ENCODE measurements at places on chromosomes 6 and 20.

- no peak for DNase-seq
These were observed 271.2 kb upstream of the PRDM1 start for GRCh38 chr6:105814745-105815536.

GRCh38 chr6:126372626-126373025 lies 32.7 kb downstream of the CENPW start:
- DNase-seq, result peak; percentile 24

DNA sequence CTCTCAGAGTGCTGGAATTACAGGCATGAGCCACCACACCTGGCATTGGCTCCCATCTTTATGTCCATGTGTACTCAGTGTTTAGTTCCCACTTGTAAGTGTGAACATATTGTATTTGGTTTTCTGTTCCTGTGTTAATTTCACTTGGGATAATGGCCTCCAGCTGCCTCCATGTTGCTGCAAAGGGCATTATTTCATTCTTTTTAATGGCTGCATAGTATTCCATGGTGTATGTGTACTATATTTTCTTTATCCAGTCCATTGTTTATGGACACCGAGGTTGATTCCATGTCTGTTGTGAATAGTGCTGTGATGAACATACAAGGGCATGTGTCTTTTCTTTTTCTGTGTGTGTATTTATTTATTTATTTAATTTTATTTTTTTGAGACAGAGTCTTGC lies 47.7 kb downstream of the MYO6 start:
- DNase-seq, result no peak

DNA sequence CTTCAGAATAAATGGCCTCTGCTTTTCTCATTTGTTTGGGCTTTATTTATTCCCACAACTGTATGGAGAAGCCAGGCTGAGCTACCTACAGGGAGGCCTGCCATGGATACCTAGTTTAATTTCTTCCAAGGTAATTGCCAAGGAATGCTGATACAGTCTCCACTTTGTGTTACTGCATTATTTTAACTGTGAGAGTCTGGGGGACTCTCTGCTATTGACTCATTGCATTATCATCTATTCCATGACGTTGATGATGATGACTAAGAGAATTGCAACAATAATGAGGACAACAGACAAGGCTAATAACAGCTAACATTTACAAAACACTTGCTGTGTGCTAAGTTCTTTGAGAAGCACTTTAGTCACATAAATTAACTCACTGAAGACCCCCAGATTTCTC lies 88.3 kb upstream of the COL21A1 start:
- DNase-seq, result peak; percentile 90

Data from EH (cell line).